ENCODE measurements at places on chromosomes 3 and 15.

- no peak for DNase-seq
Observed at GRCh38 chr15:88021601-88022000, 234.9 kb downstream of the NTRK3 start.

GRCh38 chr3:40585381-40586016 is 60.7 kb downstream of the ZNF621 start:
- DNase-seq, result no peak

DNA sequence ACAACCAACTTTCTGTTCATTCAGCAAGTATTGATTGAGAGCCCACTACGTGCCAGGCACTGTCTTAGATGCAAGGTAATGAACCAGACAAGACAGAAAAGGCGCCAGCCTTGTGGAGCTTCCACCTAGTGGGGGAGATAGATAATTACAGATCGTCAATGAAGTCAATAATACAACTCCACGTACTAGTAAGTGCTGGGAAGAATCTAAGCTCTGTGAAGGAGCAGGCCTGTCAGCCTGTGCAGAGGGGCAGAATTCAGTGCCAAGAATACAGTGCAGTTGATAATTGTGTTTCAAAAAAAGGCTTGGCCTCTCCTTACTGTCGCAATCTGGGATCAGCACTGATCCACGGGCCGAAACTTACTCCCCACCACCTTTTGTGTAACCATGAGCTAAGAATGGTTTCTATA is 186.3 kb downstream of the FEZF2 start:
- DNase-seq, result no peak

DNA sequence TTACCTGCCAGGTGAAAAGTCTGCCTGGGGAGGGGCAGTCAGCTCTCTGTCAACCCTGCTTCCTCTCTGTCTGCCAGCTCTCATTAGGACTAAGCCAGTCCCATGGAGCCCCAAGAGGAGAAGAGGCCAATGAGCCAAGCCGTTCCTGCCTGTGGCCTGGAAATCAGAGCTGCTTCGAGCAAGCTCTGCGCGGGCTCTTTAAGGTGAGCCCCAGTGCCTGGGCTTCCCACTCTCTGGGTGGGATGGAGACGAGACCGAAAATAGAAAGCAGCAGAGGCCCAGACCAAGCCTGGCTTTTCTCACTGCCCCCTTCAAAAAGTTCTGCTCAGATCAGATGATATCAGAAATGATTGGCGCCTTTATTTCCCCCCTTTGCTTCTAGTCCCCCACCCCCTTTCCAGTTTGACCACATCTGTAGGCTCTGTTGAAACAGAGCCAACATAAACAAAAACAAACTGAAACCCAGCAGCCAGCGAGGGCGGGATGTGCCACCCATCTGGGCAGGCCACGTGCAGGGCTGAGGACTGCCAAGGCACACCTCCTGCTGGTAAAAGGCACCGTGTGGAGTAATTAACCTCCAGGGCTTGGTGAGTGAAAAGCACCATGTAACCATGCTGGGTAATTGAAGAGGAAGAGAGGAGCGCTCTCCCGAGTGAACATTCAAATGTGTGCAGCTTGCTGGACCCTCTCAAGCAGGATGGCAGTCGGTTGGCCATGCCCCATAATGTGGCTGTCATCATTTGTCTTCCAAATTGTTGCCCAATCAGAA is 471.0 kb upstream of the PROK2 start:
- DNase-seq, result peak; percentile 65

Data from NCI-H748 treated with DMSO at 0.1 percent for 48 hours (cell line).